ENCODE measurements at places on chromosomes 11 and 22. TPM values are rescaled to one million over a fixed set of nuclear protein-coding genes. Genes with fewer than 3 reads are reported as not detected.

DNA sequence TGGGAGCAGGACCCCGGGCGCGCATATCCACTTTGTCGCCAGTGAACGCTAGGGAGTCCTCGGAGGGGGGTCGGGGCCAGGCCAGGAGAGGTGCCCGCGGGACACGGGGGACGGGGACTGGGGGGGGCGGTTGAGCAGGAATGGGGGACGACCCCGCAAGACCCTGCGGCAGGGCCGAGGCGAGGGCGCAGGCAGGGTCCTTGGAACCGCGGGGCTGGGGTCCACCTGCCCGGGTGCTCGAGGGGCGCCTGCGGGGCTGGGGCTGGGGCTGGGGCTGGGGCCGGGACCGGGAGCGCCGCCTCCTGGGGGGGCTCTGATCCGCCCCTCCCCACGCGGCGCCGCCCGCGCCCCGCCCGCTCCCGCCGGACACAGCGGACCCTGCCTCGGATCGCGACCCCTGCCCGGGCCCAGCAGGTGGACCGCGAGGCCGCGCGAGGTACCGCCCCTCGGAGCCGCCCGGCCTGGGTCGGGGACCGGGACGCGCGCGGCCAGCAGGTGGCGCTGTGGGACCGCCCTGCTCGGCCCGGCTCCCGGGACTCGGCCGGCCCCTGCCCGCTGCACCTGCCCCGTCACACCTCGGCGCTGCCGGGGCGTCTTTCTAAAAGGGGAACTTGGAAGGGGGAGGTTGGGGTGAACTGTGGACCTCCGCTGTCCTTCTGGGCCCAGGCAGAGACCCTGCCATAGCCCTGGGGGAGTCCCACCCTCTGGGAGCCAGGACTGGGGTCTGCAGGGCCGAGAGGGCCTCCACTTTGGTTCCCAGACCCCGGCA is 11.0 kb downstream of the CRELD2 start:
- no peak for DNase-seq

- DNase-seq, result no peak
These were observed 473.8 kb upstream of the API5 start for GRCh38 chr11:42837994-42838393.

DNA sequence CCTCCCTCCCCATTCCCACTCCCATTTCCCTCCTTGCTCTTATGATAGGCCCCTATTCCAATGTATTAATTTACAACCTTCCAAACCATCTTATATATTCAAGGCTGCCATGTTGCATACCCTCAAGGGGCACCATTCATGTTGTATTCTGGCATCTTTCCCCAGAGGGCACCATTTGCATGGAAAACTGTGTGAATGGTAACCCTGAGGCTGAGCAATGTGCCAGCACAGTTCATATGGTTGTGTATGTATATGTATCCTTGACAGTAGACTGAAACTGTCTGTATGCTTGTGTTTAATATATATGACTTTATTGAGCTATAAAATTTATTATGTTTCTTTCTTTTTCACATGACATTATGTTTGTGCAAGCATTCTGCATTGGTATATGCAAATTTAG is 7.3 kb downstream of the RASSF10 start:
- no peak for DNase-seq

DNA sequence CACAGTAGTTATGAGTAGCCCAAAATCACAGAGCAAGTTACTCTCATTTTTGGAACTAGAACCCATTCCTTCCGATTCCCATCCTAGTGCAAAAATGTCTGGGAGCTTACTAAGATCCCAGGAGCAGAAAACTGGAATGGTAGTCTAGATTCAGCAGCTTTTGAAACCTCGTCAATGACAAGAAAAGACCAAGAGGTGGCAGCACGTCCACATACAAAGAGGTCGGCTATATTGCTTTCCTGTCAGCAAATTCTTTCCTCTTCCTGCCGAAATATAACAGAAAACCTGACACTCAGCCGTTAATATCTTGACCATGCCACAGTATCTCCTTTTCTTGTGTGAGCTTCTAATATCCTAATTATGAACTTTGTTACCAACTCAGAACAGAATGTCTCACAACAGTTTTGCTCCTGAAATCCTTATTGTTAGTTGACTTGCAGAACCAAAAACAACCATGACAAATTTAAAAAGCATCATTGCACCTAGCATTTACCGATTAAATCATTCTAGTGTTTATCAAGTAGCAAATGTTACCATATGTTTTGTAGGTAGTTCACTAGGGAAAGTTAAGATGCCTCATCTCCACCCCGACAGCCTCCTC is 92.8 kb upstream of the OR9G4 start:
- peak; percentile 23 for DNase-seq

DNA sequence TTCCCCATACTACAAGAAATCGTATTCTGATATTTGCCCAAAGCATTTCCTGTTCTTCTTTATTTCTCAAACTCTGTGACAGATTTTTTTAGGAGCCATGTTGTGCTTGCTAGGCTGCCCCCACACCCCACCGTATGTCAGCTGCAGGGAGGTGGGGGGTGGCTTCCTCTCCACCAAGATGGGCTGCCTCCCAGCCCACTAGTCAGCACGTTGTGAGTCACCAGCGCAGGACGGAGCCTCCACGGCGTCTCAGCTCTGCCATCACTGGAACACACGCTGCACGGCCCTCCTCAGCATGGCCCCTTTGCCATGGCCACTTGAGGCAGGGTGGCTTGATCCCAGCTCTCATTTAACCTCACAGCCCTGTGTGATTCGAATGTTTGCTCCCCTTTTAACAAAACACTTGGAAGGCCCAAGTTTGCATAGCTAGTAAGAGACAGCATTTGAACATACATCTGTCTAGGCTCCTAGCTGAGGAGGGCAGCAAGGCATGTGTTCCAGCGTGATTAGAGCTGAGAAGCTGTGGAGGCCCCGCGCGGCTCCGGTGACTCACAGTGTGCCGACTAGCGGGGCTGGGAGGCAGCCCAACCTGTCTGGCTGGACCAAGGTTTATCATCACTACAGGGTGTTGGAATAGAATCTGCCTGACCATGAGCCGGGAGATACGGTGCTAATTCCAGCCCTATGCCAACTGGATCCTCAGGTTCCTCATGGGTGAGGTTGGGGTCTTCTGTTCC is 180.7 kb upstream of the NCAM1 start:
- DNase-seq, result no peak

DNA sequence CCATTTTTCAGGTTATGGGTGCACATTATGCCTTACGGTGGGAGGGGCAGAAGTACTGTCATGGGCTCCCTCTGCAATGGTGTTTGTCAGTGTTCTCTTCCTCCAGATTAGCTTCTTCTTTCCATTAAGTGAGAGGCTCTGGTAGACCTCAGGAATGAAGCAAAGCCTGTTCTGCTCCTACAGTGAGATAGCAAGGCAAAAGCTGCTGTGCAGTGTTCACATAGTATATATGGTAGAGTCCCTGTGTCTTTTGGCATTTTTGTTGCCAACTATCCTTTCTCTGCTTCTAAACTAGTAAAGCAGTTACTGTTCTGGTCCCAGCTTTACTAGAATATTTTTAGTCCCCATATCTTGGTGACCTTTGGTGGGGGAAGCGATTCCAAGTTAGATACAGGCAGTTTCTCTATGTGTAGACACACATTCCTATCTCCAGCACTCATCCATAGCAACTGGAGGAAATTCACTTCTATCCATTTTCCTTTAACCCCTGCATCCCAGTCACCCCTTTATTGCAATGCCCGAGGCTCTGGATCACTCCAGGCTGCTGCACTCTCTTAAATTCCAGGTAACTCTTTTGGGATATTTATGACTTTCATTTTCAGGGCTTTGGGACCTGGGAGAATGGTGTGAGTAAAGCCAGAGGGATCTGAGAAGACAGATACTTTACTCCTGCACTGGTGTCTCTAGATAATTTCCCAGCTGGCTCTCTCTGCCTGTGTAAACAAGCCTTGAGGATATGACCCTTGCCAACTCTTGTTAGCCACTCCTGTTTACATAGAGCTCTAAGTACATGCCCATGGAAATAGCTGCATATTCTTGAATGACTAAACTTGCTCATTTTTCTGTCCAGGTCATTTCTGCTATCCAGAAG is 3.9 kb upstream of the TRIM34 start:
- no peak for DNase-seq

- no peak for DNase-seq
These were observed 194.7 kb upstream of the E2F8 start for GRCh38 chr11:19435306-19435989.

DNA sequence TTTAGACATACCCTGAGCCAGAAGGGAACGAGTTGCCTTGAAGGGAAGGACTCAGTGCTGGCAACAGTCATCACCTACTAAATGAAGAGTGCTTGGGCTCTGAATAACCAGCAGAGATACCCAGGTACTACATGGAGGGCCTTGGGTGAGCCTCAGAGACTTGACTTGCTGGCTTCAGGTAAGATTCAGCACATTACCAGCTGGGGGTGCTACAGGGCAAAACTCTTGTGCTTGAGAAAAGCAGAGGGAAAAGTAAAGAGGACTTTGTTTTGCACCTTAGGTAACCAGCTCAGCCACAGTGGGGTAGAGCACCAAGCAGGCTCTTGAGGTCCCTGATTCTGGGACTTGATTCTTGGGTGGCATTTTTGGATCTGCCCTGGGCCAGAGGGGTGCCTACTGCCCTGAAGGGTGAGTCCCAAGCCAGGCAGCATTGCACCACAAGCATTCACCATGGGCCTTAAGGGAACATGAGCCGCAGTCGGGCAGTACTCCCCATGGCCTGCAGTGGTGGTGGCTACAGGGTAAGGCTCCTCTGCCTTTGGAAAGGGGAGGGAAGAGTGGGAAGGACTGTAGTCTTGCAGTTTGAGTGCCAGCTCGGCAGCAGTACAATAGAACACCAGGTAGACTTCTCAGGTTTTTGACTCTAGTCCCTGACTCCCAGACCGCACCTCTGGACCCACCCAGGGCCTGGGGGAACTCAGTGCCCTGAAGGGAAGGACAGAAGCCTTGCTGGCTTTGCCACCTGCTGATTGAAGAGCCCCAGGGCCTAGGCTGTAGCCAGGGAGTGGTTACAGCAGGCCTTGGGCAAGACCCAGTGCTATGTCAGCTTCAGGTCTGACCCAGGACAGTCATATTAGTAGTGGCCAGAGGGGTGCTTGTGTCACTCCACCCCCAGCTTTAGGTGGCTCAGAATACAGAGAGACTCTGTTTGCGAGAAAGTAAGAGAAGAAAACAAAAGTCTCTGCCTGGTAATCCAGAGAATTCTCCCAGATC is 22.7 kb upstream of the PLEKHA7 start:
- DNase-seq, result no peak

- DNase-seq, result peak; percentile 53
These were observed 540 bp downstream of the PPARA start for GRCh38 chr22:46150655-46151477.

- no peak for DNase-seq
These were observed 789 bp downstream of the SPECC1L start for GRCh38 chr22:24271386-24271854.

DNA sequence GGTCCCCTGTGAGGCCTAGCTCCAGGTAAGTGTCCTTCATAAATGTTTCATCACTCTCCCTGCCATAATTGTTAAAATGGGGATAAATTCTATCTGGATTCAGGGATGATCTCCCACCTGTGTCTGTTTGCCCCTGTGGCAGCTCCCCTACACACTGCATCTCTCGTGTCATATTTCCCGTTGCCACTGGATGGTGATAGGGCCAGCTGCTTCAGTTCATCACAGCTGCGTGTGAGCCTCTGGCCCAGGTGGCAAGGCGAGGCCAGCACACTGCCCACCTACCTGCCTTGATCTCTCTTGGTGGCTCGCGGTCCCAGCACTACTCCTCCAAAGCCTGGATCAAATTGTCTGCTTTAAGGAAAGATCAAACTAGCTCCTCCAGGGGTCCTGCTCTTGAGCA is 187.4 kb downstream of the GRIK4 start:
- DNase-seq, result no peak

GRCh38 chr11:121539000-121539399 is 86.2 kb upstream of the SORL1-AS1 start:
- no peak for DNase-seq

DNA sequence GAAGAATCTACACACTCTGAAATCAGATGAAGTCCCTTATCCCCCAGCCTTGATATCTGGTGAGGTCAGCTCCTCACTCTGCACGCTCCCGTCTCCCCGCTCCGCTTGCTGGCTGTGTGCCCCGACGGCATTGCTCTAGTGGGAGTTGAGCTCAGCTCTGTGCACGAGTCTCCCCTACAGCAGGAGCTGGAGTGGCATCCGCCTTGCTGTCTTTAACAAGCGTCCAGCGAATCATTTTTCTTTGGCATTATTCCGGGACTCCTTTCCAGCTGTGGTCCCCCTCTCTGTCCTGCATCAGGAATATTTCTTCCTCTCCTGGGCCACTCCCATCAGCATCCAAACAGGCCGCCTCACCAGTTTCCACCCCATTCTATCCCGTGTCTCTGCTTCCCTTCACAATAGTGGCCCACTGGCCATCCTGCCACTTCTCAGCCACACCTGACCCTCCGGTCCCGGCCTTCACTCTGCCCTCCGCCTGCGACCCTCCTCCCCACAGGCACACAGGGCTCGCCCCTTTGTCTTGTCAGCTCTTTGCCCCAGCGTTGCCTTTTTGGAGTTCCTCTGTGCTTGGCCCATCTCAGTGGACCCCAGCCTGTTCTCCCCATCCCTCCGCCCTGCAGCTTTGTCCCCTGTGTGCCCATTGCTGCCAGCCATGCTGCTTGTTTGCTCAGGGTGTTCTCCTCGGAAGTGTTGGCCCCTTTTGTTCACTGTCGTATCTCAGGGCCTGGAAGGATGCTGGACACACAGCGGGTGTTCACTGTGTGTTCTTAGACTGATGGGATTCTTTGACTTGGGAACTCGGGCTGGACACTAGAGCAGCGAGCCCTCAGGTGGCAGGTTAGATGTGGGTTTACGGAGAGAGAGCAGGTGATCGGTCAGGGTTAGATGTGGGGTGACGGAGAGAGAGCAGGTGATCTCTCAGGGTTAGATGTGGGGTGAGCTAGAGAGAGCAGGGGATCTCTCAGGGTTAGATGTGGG is 441.8 kb downstream of the TBC1D22A start:
- peak; percentile 7 for DNase-seq

DNA sequence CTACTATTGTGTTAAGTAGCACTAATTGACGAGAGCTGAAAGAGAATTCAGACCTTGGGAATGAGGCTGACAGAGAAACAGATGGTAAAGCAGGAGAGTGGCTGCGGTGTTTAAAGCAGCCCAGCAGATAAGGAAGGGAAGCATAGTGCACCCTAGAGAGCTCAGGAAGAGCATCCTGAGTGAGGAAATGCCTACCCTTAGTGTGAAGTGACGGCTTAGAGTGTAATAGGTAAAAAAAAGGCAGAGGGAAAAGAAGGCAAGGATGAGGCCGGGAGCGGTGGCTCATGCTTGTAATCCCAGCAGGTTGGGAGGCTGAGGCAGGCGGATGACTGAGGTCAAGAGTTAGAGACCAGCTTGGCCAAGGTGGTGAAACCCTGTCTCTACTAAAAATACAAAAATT is 22.4 kb upstream of the ETS1 start:
- no peak for DNase-seq

DNA sequence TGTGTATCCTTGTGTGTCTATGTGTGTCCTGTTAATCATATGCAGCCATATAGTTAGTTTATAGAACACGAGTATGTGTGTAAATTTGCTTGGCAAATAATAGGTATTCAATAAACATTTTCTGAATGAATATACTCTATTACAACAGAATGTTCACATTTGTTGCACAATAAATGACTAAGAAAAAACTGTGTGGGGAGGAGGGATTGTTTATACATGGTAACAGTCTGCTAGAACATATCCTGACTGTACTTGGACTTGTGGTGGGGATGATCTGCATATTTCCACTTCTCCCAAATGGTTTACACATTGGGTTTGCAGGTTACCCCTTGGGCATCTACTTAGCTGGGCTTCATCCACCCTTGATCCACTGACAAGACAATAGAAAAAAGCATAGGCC is 194.6 kb downstream of the INSC start:
- DNase-seq, result no peak

The ELMOD1 gene
- not detected for total RNA-seq

The PRODH gene
- 11.1 TPM for total RNA-seq

The KCNJ1 gene
- total RNA-seq, result not detected

The MRPL11 gene
- 36.8 TPM for total RNA-seq

The ZNF280A gene
- not detected for total RNA-seq

The TENM4 gene
- 4.8 TPM for total RNA-seq

The GRAP2 gene
- 3.5 TPM for total RNA-seq

Data from breast epithelium (tissue), 4 donors.